ENCODE measurements at places on chromosomes 6 and 20. TPM values are rescaled to one million over a fixed set of nuclear protein-coding genes. Genes with fewer than 3 reads are reported as not detected.

- DNase-seq, result no peak
These were observed 2.1 kb downstream of the NQO2 start for GRCh38 chr6:3001773-3002293.

- DNase-seq, result no peak
These were observed 26.7 kb downstream of the TNFAIP3 start for GRCh38 chr6:137893726-137894125.

DNA sequence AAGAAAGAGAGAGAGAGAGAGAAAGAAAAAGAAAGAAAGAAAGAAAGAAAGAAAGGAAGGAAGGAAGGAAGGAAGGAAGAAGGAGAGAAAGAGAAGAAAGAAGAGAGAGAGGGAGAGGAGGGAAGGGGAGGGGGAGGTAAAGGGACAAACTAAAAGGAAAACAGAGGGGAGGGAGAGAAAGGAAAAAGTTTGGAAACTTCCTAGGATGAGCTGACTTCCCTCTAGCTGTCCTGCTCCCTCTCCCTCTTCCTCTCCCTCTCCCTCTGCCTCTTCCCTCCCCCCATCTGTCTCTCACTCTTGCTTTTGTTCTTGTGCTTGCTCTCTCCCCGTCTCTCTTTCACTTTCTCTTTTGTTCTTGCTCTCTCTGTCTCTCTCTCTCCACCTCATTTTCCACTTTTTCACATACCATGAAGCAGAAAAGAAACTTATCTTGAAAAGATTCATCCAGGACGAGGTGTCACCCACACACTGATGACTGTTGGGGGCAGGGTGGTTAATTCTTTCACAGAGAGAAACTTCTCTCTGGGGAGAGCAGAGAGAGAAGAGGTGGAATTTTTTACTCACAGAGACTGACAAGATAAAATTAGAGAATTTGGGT is 56.4 kb upstream of the DUSP22 start:
- DNase-seq, result no peak

- DNase-seq, result no peak
These were observed 49.4 kb downstream of the PSMG4 start for GRCh38 chr6:3308106-3308505.

GRCh38 chr6:32132110-32132509 is 2.0 kb upstream of the FKBPL start:
- no peak for DNase-seq

GRCh38 chr20:57867807-57868206 is 158.0 kb upstream of the PMEPA1 start:
- no peak for DNase-seq

Gene MRS2
- total RNA-seq, result 24.3 TPM

Gene SSTR4
- total RNA-seq, result not detected

- DNase-seq, result no peak
These were observed 899.4 kb upstream of the FLRT3 start for GRCh38 chr20:15236812-15237211.

DNA sequence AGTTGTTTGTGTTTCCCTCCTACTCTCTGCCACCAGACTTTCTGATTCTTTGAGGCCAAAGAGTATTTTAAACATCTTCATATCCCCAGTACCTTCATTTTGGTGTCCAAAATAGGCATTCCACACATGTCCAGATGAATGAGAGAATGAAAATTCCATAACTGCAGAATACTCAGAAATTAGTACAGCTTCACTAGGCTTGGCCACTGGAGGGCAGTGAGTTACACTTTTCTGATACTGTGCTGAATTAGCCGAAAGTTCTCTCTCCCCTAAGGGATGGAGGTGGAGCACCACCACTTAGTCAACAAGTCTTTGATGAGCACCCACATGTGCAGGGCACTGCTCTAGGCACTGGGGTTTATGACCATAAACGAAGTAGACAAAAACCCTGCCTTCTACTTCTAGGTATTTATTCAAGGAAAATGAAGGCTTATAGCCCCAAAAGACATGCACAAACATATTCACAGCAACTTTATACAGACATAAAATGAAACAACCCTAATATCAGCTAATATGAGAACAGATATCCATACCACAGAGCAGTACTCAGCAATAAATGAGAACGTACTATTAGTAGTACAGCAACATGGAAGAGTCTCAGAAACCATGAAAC is 46.1 kb upstream of the TMEM217 start:
- DNase-seq, result no peak

GRCh38 chr6:78599526-78599925 is 267.8 kb upstream of the IRAK1BP1 start:
- DNase-seq, result no peak

DNA sequence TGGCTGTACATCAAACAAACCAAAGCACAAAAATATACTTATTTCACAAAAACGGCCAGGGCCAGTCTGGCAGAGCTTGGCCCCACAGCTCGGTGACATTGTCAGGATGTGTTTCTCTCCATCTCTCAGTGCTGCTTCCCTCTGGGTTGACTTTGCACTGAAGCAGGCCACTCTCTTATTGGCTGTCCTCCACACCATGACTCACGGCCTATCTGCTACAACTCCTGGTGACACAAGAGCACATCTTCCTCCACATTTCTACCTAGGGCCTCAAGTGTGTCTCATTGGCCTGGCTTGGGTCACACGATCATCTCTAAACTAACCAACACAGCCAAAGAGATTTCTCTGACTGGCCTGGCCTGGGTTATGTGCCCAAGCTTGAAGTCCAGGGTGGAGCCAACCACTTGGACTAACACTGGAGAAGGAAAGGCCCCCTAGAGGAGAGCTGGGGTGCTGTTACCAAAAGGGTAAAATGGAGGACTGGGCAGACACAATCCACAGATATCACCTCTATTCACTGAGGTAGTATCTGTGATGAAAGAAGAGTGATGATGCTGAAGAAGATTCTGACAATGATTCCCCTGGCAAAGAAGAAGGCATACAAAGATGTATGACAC is 159.8 kb upstream of the TSHZ2 start:
- no peak for DNase-seq

DNA sequence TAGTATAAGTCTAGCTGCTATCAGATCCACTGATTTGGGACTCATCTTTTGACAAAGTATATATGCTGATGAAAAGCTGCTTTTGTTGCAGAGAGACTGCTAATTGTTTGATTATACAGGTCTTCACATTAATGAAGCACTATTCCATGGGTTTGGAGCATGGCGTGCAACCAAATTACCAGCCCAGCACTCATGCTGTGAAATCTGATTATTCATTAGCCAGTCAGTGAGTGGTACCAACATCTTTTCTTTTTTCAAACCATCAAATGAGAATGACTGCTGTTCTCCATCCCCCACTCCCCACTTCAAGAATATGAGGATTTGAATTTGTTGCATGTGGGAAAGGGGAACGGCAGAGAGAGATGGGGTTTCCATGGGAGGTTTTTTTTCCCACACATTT is 91.3 kb downstream of the ID4 start:
- DNase-seq, result no peak

- DNase-seq, result no peak
These were observed 4.2 kb downstream of the TNFAIP3 start for GRCh38 chr6:137871291-137871690.

DNA sequence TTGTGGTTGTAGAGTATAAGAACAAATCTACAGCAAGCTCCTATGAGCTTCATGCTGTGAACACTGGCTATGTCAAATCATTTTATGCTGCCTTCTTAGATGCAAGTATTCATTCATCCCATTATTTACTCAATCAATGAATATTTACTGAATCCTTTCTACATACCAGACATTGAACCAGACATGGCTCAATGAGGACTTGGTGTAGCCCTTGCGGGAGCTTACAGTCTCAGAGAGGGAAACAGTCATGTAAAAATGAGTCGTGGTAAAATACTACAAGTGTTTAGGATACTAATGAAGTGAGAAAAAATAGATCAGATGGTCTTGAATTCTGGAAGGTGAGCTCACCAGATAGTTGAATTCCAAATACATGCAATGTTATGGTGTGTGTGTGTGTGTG is 44.8 kb upstream of the ENPP1 start:
- DNase-seq, result no peak

Gene LTB
- total RNA-seq, result 155 TPM

GRCh38 chr20:2874456-2874855 is 1.2 kb downstream of the PTPRA start:
- no peak for DNase-seq

GRCh38 chr6:18613319-18613925 is 226.3 kb downstream of the RNF144B start:
- no peak for DNase-seq

Gene SEL1L2
- not detected for total RNA-seq

Gene PAX1
- not detected for total RNA-seq

Gene FERMT1
- 0.56 TPM for total RNA-seq

DNA sequence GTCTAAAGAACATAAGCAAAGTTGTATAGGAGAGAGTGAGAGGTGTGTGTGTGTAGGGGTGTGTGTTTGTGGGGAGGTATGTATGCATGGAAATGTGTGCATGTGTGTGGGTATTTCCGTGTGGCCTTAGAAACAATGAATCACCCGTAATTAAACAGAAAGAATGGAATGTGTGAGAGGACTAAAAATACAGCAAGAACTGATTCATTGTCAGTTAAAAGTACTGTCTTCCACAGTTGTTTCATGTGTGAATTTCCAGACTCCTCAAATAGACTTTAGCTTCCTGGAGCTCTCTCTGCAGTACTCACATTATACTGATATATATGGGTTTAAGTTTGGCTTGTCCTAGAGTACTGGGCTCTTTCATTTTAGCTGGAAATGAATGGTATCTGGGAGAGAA is 145.7 kb downstream of the RIMS1 start:
- no peak for DNase-seq

Gene TFAP2B
- total RNA-seq, result not detected

- no peak for DNase-seq
These were observed 30.8 kb downstream of the PDE10A start for GRCh38 chr6:165632194-165632593.

- DNase-seq, result no peak
These were observed 172.8 kb upstream of the ARG1 start for GRCh38 chr6:131400054-131400778.

DNA sequence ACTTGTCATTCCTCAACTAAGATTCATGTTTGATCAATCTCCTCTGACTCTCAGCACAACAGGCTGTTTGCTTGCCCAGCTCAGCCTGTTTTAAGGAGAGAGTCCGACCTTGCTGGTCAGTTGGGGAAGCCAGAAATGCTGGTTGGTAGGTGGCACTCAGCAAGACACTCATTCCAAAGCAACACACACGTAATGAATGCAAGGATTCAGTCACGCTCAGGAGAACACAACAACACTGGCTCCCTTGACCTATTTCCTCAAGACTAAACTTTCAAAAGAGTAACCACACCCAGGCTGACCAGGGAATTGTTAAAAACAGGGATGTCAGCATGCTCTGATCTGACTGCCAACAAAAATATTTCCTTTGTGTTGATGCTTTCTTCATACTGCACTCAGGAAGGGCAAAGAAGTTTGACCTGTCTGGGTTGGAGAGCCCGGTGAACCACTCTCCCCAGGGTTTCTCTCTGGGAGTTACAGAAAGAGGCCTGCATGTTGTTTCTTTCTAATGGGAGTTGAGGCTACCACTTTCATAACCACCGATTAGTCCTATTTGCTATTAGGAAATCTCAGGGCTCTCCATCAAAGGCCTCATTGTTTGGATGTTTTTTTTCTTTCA is 25.6 kb upstream of the PREP start:
- no peak for DNase-seq

Gene EPPIN
- not detected for total RNA-seq

- DNase-seq, result no peak
These were observed 49.9 kb downstream of the PIGU start for GRCh38 chr20:34626992-34627391.

- no peak for DNase-seq
These were observed 5.1 kb downstream of the ACAT2 start for GRCh38 chr6:159766906-159767305.

DNA sequence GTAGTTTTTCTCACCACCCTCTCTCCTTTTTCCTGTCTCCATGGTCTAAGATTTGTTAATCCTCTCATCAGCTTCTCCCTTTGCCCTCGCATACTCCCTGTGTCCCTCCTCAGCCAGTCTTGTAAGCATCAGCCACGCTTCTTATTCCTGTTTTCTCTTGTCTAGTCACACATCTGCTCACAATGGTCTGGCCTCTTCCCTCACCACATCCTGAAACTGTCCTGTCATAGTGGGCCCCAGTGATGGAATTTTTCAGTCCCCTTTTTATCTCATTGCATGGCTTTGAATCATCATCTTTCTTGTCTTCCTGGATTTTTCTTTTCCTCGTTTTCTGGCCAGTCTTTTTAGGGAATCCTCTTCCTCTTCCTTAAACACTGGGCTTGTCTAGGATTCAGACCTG is 57.2 kb downstream of the GFRA4 start:
- no peak for DNase-seq

- DNase-seq, result no peak
These were observed 6.3 kb upstream of the TSHZ2 start for GRCh38 chr20:52965819-52966218.

DNA sequence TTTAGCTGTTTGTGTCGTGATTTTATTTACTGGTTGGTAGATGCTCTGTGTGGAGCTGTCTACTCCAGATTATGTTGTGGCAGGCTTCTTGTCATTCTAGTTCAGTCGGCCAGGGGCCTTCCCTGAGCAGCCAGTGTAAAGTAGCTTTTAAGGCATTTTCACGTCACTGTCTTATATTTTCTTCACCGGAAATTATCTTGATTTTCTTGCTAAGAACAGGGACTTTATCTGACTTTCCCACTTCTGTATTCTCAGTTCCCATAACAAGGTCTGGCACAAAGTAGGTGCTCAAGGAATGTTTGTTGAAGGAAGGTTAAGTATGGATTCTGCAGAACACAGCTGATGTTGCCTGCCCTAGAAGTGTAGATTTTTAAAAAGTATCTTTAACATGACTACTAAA is 868 bp downstream of the LTV1 start:
- DNase-seq, result no peak

GRCh38 chr6:5446362-5447075 is 185.2 kb downstream of the FARS2 start:
- DNase-seq, result no peak

- DNase-seq, result no peak
These were observed 96.7 kb upstream of the SIRPG start for GRCh38 chr20:1754306-1754705.

Measured in activated B cell treated with CpG ODN at 0.5 μM for 24 hours (primary cell).